A172 (cell line): ENCODE measurements at places on chromosomes 12 and 14. TPM values are rescaled to one million over a fixed set of nuclear protein-coding genes. Genes with fewer than 3 reads are reported as not detected.

DNA sequence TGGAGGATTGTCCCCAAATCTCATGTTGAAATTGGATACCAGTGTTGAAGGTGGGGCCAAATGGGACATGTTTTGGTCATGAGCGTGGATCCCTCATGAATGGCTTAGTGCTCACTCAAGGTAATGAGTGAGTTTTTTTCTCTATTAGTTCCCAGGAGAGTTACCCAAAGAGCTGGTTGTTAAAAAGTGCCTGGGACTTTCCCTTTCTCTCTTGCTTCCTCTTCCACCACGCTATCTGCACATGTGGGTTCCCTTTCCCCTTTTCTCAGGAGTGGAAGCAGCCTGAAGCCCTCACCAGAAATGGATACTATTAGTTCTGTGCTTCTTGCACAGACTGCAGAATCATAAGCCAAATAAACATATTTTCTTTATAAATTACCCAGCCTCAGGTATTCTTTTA is 465.4 kb downstream of the FSCB start:
- no peak for DNase-seq

DNA sequence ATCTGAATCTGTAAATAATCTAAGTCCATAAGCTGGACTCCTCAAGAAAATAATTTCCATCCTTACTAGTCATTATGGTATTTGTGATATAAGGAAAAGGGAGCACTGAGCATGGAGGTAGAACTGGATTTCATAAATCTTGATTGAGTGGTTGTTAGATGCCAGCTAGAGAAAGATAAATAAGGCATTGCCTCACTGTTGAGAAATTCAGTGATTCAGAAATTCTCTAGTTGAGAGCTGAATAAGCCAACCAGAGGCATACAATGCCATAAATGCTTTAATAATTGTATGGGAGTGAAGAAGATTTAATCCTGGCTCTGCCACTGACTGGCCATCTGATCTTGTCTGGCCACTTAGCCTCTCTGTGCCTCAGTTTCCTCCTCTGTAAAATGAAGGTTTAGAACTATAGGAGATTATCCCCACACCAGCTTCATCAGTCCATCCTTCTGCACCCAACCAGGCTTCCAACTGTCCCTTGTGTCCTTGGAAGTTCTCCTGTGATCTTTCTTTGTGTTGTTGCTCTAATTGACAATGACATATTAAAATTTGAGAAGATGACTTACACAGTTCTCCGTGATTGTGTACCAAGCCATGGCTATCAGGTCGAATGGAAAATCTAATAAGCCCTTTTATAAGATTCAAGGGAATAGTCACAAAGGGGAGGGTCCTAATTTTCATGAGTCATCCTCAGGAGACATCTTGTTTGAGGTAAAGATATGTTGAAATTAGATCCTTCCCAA is 394.3 kb downstream of the EGLN3 start:
- DNase-seq: no peak

GRCh38 chr12:124685689-124686369 is 118.4 kb upstream of the NCOR2 start:
- peak; percentile 79 for DNase-seq

DNA sequence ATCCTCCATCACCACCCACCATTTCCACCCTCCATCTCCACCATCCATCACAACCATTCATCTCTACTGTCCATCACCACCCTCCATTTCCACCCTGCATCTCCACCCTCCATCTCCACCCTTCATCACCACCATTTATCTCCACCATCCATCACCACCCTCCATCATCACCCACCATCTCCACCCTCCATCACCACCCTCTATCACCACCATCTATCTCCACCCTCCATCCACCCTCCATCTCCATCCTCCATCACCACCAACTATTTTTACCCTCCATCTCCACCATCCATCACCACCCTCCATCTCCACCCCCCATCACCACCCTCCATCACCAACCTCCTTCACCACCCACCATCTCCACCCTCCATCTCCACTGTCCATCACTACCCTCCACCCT is 4.7 kb upstream of the CEP170B start:
- DNase-seq: no peak

GRCh38 chr14:68247274-68247673 is 427.7 kb downstream of the RAD51B start:
- DNase-seq: no peak

DNA sequence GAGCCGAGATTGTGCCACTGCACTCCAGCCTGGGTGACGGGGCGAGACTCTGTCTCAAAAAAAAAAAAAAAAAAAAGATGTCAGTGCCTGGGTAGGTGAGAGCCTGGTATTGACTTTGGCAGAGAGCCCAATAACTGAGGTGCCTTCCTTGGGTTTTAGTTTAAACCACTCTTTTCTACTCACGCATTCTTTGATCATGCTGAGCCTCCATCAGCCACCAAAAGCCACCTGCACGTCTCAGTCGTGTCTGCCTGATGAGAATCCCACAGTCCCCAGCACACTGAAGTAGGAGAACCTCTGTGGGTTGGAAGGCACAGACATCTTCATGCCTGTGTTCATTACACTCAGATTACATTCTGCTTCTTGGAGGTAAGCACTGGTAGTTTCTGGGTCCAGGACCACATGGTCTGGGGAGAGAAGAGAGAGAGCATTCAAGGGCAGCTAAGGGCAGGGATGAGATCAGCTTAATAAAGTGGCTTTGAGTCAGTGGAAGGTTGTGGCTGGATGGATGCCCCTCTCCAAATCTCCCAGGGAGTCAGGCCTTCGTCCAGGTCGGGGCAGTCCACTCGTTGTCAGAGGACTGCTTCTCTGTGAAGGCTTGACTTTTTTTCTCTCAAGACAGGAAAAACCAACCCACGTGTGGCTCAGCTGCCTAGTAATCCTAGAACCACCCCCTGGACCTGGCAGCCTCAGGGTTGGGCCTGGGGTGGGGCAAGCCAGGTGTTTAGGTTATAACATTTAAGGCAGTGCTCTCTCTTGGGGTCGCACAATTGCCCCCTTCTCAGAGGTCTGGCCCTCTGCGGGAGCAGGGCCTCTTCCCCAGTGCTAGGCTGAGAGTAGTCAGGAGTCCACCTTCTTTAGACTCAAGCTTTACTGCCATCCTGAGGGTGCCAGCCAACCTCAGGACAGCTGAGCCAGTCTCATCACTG is 32.6 kb upstream of the MAX start:
- no peak for DNase-seq

GRCh38 chr12:92030618-92031017 is 115.0 kb downstream of the BTG1 start:
- DNase-seq: no peak

DNA sequence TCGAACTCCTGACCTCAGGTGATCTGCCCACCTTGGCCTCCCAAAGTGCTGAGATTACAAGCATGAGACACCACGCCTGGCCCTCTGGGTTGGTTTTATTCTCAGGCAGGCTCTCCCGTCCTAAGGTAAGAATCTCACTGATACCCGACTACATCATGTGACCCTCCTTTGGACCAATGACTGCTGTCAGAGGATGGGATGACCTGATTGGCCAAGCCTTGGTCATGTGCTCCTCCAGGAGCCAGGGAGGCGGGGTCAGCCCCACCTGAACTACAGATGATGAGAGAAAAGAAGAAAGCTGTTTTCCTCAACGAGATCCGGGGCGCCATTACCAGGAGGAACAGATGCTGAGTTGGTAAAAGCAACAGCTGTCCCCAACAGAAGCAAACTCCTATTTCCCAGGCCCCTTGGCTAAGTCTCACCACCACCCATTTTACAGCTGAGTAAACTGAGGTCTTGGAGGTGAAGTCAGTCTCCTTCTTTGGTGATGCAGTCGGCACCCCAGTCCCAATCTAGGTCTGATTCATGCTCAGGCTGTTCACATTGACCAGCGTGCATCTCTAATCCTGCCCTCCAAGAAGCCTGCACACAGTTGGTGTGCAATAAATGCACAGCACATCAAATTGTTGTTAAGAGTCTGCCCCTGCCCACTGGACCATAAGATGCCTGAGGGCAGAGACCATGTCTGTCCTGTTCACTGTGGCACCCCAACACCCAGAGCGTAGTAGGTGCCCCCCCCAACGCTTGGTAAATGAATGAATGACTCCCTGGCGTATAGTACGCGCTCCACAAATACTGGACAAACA is 118.8 kb downstream of the SCARB1 start:
- peak; percentile 63 for DNase-seq

- no peak for DNase-seq
Measured at GRCh38 chr14:24196071-24197055, 1.1 kb upstream of the TM9SF1 start.

DNA sequence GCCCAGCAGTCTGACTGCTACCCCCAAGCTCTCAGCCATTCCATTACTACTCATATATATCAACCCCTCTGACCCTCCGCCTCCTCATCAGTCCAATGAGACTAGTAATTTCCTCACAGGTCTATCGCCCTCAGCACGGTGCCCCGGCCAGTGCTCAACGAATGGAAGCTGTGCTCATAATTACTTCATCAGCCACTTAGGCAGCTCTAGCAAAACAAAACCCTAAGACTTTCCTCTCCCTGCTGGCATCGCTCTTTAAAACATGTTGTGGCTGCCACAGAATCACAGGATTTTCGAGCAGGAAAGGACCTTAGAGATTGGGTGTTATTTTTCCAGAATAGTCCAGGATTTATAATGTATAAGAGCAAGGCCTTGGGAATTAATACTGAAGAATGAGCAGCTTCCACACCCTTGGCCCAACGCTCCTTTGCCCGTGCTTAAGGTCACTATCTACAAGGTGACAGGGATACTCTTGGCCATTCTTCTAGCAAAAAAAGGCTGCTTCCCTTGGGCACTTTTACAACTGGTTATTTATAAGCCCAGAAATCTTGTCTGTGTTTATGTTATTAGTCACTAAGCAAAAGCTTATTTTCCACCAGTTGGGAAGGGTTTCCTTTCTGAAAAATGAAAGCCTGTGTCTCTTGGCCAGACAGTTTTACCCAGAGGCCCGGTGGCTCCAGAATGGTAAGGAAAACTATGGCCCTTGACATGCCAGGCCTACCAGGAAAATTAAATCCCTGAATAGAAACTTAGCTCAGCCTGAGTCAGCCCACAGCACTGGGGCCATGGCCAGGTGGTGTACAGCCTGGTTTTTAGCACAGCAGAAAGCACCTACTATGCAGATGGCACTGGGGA is 47.9 kb downstream of the NUAK1 start:
- DNase-seq: peak; percentile 70

GRCh38 chr14:100779691-100780080 is 46.2 kb upstream of the MEG3 start:
- DNase-seq: no peak

DNA sequence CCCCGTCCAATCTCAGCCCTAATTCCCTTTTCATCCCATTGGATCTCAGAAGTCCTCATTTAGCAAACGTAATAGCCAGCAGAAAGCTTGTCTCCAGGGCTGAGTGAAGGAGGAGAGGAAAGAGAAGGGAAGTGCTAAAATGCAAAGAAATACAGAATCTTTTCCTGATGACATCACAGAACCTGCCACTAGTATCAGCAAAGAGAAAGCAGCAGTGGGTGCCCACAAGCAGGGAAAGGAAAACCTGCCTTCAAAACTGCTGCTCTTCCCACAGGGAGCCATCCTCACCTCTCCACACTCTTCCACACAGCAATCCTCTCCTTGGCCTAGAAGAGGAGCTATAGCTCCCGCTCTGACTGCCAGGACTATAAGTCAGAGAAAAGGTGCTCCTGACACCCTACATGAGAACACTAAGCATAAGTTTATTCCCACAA is 11.3 kb downstream of the MED13L start:
- no peak for DNase-seq

- no peak for DNase-seq
Measured at GRCh38 chr14:51576117-51576430, 75.6 kb upstream of the FRMD6 start.

GRCh38 chr14:50233951-50234250 is 2.5 kb upstream of the SOS2 start:
- DNase-seq: no peak

DNA sequence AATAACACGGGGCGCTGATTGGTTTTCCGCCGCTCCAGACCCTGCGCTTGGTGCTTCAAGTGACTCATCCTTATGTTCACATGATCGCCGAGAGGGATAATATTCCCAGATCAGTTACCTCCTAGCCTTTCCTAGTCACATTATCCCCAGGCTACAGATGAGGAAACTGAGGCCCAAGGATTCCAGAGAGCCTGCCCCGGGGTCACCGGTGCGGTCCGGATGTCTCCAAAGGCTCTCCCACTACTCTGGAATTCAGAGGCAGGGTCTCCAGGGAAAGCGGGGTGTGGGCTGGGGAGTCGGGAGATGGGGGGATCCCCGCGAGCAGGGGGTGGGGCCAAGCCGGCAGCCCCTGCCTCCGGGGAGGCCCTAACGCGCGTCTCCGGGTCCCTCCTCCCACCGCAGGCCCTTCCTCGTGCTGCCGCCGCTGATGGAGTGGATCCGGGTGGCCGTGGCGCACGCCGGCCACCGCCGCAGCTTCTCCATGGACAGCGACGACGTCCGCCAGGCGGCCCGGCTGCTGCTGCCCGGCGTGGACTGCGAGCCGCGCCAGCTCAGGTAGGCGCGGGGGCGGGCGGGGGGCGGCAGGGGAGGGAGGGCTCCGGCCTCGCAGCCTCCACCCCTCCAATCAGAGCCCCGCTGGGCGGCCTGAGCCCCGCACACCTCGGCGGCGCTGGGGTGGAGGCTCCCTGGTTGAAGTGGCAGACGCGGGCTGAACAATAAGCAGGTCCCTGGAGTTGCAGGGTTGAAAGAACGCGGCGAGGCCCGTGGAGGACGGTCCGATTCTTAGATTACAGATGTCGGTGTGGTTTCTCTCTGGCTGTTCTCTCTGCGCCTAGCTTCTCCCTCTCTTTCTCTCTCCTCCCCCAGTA is 104.6 kb upstream of the PWP1 start:
- no peak for DNase-seq

DNA sequence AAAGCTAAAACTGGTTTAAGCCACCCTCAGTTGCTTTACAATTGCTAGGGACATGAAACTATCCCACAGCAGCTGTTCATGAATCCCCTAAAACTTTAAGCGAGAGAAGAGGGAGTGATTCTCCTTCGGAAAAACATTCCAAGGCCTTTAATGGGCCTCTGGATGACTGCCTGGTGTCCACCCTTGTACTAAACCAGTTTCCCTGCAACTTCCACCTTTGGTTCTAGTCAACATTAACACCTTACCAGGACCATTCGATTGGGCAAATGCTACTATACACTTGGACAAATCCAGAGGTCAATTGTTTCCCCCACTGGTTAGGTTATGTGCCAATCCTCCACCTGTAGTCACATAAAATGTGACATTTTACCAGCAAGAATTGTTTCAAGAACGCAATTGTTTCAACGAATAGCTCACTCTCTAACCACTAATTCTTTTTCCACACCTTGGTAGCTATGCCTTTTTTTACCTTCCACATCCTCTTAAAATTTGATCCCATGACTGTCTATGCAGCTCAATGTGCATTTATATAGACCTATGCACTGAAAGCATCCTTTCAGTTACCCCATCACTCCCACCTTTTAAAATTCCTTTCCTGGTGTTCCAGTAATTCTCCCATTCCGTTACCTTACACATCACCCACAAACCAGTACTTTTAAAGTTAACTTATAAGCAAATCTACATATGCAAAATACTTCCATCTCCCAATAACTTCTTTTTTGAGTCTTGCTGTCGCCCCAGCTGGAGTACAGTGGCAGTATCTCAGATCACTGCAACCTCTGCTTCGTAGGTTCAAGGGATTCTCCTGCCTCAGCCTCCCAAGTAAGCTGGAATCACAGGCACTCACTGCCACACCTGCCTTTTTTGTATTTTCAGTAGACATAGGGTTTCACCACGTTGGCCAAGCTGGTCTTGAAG is 3.6 kb downstream of the UBC start:
- peak; percentile 21 for DNase-seq

Gene POTEM
- total RNA-seq: not detected in 2 replicates

Gene NEUROD4
- total RNA-seq: not detected in 2 replicates

Gene MAP1LC3B2
- 1.8 TPM in 1 of 2 replicates, not detected in the other for total RNA-seq

Gene EP400
- total RNA-seq: 6.6 and 6.8 TPM in 2 replicates

Gene TOMM20L
- total RNA-seq: not detected in 2 replicates

Gene LMNTD1
- not detected in 2 replicates for total RNA-seq

Gene RTN1
- total RNA-seq: 7.0 and 7.9 TPM in 2 replicates

Gene FLVCR2
- 0.59 and 0.65 TPM in 2 replicates for total RNA-seq

Gene TPH2
- total RNA-seq: not detected in 2 replicates

Gene EPYC
- total RNA-seq: not detected in 2 replicates

Gene GUCY2C
- not detected in 2 replicates for total RNA-seq
